ENCODE measurements at places on chromosomes 5 and 9.

- H3K4me1 ChIP-seq = no peaks in the 10 kb centered on the region
- no peak for DNase-seq
- no peaks in the 10 kb centered on the region for H3K27me3 ChIP-seq
- no peak overlapping the region for H3K27ac ChIP-seq
- no peaks in the 10 kb centered on the region for H3K36me3 ChIP-seq
Observed at GRCh38 chr9:72041775-72042194, 18.6 kb downstream of the C9orf57 start.

- no peaks in the 10 kb centered on the region for H3K27me3 ChIP-seq
- H3K27ac ChIP-seq = no peak overlapping the region
- H3K4me1 ChIP-seq = no peaks in the 10 kb centered on the region
- H3K36me3 ChIP-seq = no peaks in the 10 kb centered on the region
- DNase-seq = no peak
Observed at GRCh38 chr9:137123468-137123837, 8.9 kb upstream of the DPP7 start.

DNA sequence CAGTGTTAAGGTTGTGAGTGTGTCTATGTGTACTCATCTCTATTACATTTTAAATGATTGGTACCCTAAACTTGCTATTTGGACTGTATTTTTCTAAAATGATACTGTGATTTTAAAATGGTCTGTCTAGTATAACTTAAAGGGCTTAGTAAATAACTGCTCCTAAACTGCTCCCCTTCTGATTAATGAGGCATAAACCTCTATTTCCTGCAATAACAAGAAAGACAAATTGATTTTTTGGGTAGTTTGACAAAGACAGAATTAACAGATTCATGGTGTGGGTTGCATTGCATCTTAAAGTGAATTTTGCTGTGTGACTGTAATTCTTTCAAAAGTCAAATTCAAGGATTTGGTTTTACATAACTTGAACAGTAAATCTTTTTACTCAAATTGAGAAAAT, 8.1 kb upstream of the LRRTM2 start:
- DNase-seq = no peak
- peaks cover 3% of the 10 kb centered on the region for H3K36me3 ChIP-seq
- no peaks in the 10 kb centered on the region for H3K27me3 ChIP-seq

DNA sequence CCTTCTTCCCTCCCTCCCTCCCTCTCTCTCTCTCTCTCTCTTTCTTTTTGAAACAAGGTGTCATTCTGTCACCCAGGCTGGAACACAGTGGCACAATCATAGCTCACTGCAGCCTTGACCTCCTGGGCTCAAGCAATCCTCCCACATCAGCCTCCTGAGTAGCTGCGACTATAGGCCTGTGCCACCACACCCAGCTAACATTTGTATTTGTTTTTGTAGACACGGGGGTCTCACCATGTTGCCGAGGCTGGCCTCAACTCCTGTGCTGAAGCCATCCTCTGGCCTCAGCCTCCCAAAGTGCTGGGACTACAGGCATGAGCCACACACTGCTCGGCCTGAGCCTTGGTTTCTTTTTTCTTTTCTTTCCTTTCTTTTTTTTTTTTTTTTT, 45.8 kb downstream of the PLPP7 start:
- no peak overlapping the region for H3K4me3 ChIP-seq
- H3K27ac ChIP-seq = no peak overlapping the region
- H3K4me1 ChIP-seq = peaks cover 5% of the 10 kb centered on the region

DNA sequence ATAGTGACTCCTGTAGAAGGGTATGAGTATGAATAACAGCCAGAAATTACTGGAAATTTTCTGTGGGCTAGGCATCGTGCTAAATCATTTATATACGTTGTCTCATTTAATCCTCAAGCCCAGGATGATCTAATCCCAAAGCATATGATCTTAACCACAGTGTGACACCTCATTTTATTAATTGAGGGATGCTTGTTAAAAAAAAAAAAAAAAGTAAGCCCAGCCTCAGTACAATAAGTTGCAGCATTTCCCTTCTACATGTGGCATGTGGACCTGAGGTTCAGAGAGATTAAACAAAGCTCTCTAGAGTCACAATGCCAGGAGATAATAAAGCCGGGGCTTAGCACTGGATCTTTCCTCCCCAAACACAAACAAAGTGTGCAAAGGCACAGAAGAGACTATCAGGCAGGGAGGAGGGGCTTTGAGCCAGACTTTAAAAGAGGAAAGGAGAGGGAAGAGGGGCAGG, 49.5 kb downstream of the KLF4 start:
- no peaks in the 10 kb centered on the region for H3K27me3 ChIP-seq
- H3K4me3 ChIP-seq = no peak overlapping the region
- DNase-seq = no peak
- no peaks in the 10 kb centered on the region for H3K36me3 ChIP-seq

DNA sequence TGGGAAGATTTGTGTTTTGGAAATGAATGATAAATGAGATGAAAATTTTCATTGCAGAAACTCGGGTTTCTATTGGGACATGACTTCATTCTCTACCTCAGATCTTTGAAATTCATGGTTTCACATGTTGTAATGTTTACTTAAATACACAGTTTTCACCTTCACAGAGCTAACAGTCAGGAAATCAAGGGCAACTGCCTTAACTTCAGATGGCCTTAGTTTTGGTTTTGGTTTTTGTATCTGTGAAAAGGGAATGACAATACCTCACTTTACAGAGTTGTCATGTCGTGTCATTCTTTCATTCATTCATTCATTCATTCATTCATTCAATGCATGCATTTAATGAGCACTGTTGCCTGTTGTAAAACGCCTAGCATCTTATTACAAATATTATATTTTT, 41.9 kb downstream of the NIM1K start:
- DNase-seq = no peak
- H3K4me1 ChIP-seq = no peaks in the 10 kb centered on the region
- H3K27me3 ChIP-seq = no peaks in the 10 kb centered on the region
- H3K36me3 ChIP-seq = no peaks in the 10 kb centered on the region

GRCh38 chr9:95413793-95414192, 96.3 kb upstream of the FANCC start:
- H3K4me3 ChIP-seq = no peak overlapping the region
- no peaks in the 10 kb centered on the region for H3K27me3 ChIP-seq
- no peaks in the 10 kb centered on the region for H3K36me3 ChIP-seq
- no peak for DNase-seq

DNA sequence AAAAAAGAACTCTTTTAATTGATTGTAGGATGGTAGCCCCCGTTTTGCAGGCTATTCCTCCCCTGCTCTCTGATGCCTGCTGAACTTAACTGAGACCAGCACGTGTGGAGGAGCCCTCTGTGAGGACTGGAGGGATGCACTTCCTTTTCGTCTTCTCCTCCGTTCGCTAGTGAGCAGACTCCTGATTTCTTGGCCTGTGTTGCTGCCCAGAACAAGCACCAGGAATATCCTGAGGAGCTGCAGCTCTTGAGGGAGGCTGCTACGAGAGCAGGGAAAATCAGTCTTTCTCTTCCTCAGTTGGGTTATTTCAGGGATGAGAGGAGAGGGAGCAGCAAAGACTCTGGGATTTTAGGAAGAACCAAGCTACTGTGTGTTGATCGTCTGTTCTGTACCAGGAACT, 74.7 kb downstream of the ARHGAP26 start:
- no peaks in the 10 kb centered on the region for H3K27me3 ChIP-seq
- peaks cover 17% of the 10 kb centered on the region for H3K4me1 ChIP-seq
- no peaks in the 10 kb centered on the region for H3K36me3 ChIP-seq
- no peak for DNase-seq
- no peak overlapping the region for H3K4me3 ChIP-seq

DNA sequence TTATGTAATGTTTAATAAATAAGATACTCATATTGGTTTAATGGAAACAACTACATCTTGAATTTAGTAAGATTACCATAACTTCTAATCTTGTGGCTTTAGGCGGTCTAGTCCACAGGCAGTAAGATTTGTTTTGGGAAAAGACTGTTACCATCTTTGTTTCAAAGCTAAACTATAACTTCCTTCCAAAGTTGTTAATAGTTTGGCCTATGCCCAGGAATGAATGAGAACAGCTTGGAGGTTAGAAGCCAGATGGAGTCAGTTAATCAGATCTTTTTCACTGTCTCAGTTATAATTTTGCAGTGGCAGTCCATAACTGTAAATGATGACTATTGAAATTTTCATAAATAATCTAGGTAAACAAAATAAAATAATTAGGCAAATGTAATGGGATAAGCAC, 241.8 kb upstream of the KLF9 start:
- H3K4me1 ChIP-seq = no peaks in the 10 kb centered on the region
- H3K4me3 ChIP-seq = no peak overlapping the region
- DNase-seq = no peak
- H3K36me3 ChIP-seq = no peaks in the 10 kb centered on the region

- DNase-seq = no peak
- H3K27me3 ChIP-seq = no peaks in the 10 kb centered on the region
- no peaks in the 10 kb centered on the region for H3K36me3 ChIP-seq
- H3K27ac ChIP-seq = no peak overlapping the region
- H3K4me1 ChIP-seq = peaks cover 1% of the 10 kb centered on the region
Observed at GRCh38 chr5:59785676-59786333, 107.7 kb downstream of the PDE4D start.

Measured in iPS DF 6.9 (cell line).